Lower leg skin (tissue), 4 donors: ENCODE measurements at places on chromosomes 4 and X.

DNA sequence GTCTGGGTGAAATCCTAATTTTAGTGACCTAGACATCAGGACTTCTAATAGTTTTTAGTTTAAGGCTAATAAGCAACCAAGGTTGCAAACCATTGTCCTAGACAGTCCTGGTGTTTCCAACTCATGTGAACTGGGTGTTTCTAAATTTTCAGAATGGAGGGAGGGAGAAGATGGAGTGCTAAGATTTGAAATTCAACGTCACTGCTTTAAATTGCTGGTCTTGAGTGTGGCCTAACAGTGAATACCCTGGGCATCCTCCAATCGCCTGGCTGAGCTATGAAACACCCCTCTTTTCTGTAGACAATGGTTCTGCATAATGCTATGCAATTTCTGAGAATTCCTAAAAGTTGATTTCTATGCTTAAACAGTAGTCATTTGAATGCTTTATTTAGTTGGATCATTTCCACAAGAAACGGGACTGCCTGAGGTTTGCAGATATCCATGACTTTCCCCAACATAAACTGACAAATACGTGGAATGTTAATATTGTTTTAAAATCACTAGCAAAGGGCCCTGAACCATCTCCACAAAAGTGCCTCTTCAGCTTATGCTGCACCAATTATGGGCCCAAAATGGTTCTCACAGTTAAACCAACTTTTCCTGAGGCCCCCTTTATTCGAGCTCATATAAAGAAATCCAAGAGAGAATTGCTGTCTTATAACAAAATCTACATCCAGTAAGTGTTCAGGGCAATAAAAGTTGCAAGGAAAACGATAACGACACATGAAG is 1.1 kb downstream of the FBXL5 start:
- no peak for DNase-seq

DNA sequence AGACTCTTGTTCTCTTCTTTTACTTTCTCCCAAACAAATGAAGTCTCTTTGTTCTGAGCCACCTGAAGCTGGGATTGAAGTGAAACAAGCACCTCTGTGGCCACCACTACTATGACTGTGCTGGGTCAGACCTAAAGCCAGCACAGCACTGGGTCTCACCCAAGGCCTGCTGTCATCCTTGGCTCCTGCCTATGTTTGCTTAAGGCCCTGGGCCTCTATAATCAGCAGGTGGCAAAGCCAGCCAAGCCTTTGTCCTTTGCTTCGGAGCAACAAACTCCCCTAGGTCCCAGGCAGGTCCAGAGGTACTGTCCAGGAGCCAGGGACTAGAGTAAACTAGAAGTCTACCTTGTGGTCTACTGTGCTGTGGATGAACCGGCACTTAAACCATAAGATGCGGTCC is 220.6 kb upstream of the ARSJ start:
- DNase-seq = no peak

GRCh38 chr4:110815950-110816349 is 193.1 kb upstream of the PITX2 start:
- DNase-seq = no peak

- no peak for DNase-seq
Observed at GRCh38 chr4:111274486-111274885, 651.6 kb upstream of the PITX2 start.
